Panc1 (cell line): ENCODE measurements at places on chromosomes 11 and 22. TPM values are rescaled to one million over a fixed set of nuclear protein-coding genes. Genes with fewer than 3 reads are reported as not detected.

OR10A2 gene
- not detected for total RNA-seq

PLA2G6 gene
- total RNA-seq: 16.2 TPM

MS4A4E gene
- total RNA-seq: not detected

LRRC51 gene
- 13.4 TPM for total RNA-seq

TAF10 gene
- 387 TPM for total RNA-seq

OR52N4 gene
- not detected for total RNA-seq

OR52H1 gene
- 0.15 TPM for total RNA-seq

GLYATL2 gene
- not detected for total RNA-seq

IGLL1 gene
- total RNA-seq: not detected

C11orf86 gene
- total RNA-seq: 0.28 TPM

EHF gene
- 0.51 TPM for total RNA-seq

TPBGL gene
- 0.54 TPM for total RNA-seq

CCDC73 gene
- not detected for total RNA-seq
